Activated naive CD8-positive, alpha-beta T cell treated with anti-CD3 and anti-CD28 coated beads for 36 hours (primary cell): ENCODE measurements at places on chromosomes 3 and 15.
A peak's percentile ranks its signal among the peaks of the same experiment; 100 is the strongest.

- peak; percentile 21 for DNase-seq
Measured at GRCh38 chr15:24848050-24848449, 106.7 kb upstream of the SNRPN start.

DNA sequence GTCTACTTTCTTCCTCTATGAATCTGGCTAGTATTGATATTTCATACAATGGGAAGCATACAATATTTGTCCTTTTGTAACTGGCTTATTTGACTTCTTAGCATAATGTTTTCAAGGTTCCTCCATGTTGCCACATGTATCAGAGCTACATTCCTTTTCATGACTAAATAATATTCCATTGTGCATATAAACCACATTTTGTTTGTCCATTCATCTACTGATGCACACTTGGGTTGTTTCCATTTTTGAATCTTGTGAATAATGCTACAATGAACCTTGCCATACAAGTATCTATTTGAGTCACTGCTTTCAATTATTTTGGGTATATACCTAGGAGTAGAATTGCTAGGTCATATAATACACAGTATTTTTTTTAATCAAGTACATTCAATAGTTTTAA lies 38.0 kb downstream of the OSBPL10 start:
- DNase-seq, result no peak

- peak; percentile 68 for DNase-seq
Measured at GRCh38 chr3:45929042-45929679, 14.1 kb upstream of the CXCR6 start.

- DNase-seq, result peak; percentile 85
Measured at GRCh38 chr3:49165771-49166751, at the start of gene CCDC71. Gene CCDC71, minus strand, starts transcription at chr3:49166331. Its CDS starts 2,123 bp downstream, at chr3:49164208.

- no peak for DNase-seq
Measured at GRCh38 chr3:100159331-100160153, 45.2 kb upstream of the FILIP1L start.

DNA sequence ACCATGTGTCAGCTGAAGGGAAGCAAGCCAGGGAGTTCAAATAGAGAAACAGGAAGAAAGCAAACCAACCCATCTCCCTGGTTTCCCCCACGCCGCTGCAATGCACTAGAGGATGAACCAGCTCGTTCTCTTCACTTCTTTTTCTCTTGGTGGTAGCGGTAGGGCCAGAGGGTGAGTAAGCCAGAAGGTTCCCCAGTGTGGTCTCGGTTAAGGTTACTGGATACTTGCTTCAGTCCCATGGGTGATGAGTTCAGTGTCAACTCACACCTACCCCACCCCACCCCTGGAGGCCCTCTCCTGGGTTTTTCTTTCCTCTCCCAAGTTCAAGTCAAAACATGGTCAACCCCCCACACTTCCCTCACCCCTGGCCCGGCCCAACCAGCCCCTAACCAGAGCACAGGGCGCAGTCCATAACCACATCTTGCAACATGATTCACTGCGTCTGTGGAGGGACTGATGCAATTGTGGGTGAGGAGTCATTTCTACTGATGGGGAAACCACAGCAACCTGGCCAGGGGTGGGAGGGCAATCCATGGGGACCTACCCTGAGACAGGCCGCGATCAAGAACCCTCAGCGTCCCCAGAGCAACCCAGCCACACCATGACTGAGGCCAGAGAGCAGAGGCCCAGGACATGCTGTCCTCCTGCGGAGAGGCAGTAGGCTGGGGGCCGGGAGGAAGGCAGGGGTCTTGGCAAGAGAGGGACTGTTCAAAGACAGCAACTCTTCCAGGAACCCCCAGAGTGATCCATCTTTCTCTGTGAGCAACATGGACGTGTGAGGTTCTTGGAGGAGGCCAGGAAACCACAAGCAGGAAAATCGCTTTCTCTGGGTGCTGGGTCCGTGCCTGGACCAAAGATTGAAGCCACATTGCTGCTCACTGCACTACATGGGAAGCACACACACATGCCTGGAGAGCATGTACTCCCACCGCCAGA lies 276.6 kb downstream of the UACA start:
- DNase-seq, result peak; percentile 87

- DNase-seq, result no peak
Measured at GRCh38 chr15:71654042-71654719, 156.2 kb upstream of the NR2E3 start.

DNA sequence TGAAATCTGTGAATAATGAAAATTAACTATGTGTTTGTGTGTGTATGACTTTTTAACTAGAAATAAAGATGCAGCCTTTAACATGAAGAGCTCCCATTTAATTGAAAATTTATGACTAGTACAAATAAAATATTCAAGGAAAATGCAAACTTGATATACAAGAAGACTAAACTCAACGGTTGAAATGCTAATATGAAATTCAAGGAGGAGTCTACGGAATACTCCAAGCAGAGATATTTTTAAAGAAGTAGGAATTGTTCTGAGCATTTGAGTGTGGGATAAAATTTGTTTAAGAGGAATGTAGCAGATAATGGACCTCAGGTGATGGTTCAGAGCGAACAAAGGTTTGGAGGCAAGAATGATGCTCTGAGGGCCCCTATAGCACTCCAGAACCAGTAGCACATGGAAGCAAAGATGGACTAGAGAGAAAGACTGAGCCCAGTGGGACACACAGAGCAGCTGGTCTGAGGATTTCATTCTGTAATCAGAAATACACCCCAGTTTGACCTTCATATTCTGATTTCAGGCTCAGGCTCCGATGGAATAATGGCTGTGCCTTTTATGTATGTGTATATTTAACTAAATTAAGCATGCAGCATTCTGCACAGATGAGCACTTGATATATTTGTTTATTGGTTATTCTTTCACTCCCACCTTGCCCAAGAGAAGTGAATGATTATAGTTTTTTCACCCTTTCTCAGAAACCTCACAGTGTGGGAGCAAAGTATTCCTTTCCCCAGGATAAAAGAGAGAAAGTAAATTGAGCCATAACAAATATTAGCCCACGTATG lies 227.1 kb downstream of the ZPLD1 start:
- DNase-seq, result no peak

DNA sequence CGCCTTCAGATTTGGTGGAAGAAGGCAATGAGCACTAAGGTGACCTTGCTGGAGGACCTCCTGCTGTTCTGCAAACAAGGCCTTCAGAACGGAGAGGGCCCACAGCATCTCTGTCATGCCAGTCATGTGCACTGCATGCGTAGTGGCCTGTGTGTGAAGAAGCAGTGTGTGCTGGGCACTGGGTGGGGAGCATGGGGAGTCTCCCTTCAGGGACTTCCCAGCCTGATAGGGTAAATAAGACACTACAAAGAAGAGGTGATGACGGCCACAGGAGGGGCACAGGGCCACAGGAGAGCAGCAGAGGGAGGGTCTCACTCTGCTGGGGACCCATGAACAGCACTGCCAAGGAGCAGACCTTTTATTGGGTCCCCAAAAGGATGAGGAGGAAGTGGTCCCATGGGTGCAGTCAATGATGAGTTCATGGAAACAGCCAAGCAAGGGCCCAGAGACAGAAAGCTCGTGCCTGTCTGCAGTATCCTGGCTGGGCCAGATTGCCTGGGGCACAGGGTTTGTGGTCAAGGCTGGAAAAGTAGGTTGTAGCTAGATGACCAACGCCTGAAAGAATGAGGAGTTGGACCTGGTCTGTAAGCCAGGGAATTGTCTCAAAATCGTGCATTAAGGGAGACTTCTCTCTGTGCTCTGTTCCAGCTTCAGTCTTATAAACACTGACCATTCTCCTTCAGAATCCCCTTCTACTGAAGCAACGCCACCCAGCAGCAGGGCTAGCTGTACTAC lies 67.8 kb upstream of the SEC61A1 start:
- no peak for DNase-seq

DNA sequence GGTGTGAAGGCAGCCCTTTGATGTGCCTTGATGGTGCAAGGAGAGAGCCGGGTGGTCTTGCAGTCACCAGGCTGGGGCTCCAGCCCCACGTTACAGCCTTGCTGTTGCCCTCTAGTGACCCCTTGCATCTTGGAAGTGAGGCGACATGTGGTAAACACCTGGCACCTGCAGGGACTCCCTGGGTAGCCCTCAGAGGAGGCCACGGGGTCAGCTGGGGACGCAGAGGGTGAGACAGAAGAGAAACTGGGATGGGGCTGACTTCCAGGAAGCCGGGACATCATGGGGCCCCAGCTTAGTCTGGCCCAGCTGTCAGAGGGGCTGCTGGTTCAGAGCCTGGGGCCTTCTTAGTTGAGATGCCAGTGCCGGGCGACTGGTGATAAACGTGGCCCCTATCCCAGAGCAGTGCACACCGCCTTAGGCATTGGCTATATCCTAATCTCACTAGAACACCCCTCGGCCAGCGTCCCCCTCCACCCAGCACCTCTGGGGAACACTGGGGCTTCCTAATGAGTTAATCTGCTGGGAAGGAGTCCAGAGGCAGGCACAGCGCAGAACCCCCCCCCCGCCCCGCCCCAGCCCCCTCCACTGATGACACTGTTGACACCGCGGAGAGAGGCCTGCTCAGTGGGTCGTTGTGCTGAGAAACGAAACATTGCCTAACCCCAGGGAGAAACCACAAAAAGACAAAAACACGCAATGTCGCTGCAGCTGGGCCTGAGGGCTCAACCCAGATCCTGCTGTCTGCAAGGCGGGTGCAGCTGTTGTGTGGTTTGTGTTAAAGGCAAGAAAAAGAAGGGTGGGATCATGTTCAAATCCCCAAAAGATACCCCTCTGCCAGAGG lies 60.5 kb upstream of the KLF13 start:
- peak; percentile 69 for DNase-seq

- DNase-seq, result no peak
Measured at GRCh38 chr3:46449755-46450552, 14.8 kb downstream of the LTF start.

- no peak for DNase-seq
Measured at GRCh38 chr3:172142051-172142863, 102.9 kb downstream of the FNDC3B start.

- DNase-seq, result peak; percentile 49
Measured at GRCh38 chr3:52053307-52054304, 2.8 kb downstream of the DUSP7 start.

DNA sequence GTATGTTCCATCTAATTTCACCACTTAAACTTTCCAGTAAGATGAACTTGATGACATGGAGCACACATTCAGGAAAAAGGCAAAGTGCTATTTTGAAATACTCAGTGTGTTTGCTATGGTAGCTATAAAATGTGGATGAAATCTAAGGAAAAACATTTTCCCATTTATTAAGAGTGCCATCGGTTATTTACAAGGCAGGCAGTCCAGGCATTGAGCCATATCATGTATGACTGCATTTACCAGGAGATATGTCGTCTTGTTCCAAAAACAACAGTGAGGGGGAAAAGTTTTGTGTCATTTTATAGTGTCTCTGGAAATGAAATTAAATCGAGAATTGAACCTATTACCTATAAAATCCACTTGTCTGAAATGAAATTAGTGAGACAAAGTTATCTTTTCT lies 13.7 kb downstream of the ANXA2 start:
- no peak for DNase-seq

DNA sequence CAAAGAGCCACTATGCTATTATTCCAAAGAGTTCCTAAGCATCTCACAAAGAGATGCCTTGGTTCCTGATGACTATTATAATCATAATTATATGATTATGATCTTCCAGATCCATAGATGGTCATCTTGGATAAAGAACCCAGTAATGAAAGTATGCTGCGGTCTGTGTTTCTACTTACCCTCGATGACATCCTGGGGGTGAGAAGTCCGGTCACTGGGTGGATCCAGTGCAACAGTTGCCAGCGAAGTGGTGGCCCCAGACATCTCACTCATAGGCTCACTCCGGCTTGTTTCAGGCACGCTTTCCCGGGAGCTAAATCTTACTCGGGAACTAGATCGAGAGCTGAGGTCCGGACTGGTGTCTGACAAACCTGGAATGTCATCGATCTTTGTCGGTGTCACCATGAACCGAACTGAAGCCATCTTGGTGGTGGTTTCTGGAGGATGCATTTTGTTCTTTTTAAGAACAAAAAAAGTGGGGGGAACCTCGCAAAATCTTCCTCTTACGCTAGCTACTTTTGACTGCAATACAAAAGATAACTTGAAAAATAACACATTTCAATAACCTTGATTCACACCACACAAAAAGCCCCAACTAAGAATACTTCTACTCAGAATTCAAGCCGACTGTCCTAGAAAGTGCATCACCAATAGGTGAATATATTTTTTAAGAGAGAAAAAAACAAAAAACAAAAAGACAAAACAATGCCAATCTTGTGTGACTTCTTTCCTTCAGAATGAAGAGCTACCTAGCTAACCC lies 1.2 kb downstream of the SLC12A6 start:
- no peak for DNase-seq

- DNase-seq, result no peak
Measured at GRCh38 chr15:86701611-86701963, 621.9 kb downstream of the AGBL1 start.

DNA sequence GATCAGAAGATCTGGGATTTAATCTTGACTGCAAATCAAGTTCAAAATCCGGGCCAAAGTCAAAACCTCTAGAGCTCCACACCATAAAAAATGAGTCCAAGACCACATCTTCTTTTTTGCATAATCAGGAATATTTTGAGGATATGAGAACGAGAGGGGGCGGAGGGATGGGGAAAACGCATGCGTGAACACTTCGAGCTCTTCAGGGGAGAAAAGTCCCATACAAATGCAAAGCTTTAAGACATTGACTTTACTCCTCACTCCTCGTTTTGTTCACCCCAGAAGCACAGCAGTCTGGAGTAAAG lies 68.2 kb downstream of the SUMF1 start:
- no peak for DNase-seq

DNA sequence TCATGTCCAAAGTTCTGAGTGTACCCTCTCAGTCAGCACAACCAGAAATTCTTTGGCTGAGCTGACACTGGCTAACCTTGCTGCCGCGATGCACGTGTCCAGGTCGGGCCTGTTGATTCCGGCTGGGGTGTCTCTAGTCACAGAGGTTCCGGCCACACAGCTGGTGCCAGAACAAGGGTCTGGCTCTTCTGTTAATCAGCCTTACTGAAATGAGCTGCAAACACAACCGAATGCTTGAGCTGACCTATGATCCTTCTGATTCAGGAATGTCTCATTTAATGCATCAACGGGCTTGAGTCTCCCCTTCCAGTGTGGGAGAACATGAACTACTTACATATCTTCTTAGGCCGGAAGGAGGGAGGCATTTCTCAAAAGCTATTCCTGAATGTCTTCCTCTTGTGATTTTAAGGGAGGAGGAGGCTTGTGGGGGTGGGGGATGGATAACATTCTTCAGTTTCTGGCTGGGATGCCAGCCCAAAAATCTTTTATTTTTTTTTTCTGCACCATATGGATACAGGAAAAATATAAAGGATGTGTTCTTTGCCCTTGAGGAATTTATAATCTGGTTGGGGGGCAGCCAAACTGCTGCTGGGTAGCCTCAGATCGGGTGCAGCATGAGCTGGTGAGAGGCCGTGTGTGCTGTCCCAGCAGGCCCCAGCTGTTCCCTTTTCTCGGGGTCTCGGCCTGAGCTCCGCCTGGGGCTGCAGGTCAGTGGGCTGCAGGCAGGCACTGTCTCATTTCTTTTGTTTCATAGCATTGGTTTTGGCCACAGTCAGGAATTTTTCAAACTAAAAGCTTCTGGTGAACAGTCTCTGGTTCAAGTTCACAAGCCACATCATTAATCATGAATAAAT lies 319.1 kb upstream of the TBL1XR1 start:
- no peak for DNase-seq

- no peak for DNase-seq
Measured at GRCh38 chr15:89360294-89360971, 25.8 kb upstream of the POLG start.
